ENCODE measurements at places on chromosomes 6 and 20. TPM values are rescaled to one million over a fixed set of nuclear protein-coding genes. Genes with fewer than 3 reads are reported as not detected.

The GMEB2 gene
- 12.7 TPM for total RNA-seq

The DNAH8 gene
- not detected for total RNA-seq

The SAMD10 gene
- 1.2 TPM for total RNA-seq

The OR12D3 gene
- total RNA-seq: not detected

The TFAP2D gene
- not detected for total RNA-seq

The MYCT1 gene
- not detected for total RNA-seq

The SLC22A23 gene
- total RNA-seq: 1.6 TPM

The XKR7 gene
- total RNA-seq: under 0.01 TPM

The GHRH gene
- total RNA-seq: not detected

The HLA-G gene
- not detected for total RNA-seq

The PLA2G7 gene
- total RNA-seq: not detected

The VAPB gene
- total RNA-seq: 9.9 TPM

The APCDD1L gene
- 0.34 TPM for total RNA-seq

The GDAP1L1 gene
- 0.13 TPM for total RNA-seq

Measured in LHCN-M2 (cell line).